ENCODE measurements at places on chromosomes 2 and 18.

DNA sequence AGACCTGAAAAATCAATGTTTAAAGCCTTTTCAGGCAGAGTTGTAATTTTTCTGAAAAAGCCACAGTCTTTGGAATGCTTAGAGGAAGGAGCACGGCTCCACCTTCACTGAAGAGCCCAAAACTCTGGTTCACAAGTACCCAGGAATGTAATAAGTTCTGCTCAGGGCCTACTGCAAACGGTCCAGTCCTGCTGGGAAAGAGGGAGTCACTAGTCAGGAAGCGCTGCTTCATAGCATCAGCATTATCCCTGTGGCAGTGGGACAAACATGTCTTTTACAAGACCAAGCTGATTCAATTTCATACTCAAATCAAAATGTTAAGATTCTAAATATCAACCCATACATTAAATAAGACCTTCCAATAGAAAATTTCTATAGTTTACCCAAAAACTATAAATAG is 152.9 kb upstream of the PGAP1 start:
- DNase-seq, result no peak

DNA sequence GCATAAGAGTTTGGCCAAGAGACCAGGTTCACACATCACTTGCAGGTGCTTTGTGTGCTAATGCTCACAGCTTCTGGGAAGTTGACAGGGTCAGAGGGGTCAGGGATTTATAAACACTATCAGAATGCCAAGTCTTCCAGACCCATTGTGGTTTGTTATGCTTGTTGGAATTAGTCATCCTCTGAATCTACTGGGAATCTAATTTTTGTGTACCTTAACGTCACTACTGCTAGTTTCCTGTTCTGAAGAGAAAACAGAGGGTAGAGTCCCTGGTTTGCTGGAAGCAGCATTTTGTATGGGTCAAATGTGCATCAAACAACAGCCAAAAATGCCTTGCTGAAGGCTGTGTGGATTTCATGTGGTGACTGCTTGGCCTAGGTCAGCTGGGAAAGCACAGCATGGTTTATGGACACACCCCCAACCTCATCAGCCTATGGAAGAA is 33.3 kb downstream of the ANTXR1 start:
- DNase-seq, result no peak

DNA sequence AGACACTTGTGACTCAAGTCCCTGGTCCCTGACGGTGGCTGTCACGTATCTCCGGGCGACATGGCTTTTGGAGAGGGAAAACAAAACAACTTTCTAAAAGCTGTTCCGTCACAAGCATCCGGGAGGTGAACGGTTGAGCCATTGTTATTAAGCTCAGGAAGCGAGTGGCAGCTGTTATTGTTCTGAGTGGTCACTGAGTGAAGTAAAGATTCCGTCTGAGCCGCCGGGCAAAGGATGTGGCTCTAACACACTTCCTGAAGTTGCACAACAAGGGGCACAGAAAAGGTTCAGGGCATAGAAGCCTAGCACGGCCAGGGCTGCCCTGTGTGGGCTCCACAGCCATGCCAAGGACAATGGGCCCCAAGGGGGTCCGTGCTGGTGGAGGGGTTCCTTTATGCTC is 24.3 kb downstream of the INPP5D start:
- DNase-seq, result no peak

DNA sequence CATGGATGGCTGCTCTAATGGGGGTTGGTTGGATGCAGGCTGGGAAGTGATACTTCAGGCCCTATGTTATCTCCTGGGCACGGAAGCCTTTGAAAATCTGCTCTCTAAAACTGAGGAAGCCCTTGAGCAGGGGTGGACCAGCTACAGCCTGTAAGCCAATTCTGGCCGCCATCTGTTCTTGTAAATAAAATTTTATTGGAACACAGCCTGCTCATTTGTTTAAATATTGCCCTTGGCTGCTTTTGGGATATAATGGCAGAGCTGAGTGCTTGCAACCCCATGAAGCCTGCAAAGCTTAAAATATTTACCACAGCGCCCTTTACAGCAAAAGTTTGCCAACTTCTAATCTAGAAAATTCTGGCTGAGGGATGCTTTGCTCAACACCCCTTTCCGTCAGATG is 11.9 kb upstream of the IGFBP2 start:
- no peak for DNase-seq

DNA sequence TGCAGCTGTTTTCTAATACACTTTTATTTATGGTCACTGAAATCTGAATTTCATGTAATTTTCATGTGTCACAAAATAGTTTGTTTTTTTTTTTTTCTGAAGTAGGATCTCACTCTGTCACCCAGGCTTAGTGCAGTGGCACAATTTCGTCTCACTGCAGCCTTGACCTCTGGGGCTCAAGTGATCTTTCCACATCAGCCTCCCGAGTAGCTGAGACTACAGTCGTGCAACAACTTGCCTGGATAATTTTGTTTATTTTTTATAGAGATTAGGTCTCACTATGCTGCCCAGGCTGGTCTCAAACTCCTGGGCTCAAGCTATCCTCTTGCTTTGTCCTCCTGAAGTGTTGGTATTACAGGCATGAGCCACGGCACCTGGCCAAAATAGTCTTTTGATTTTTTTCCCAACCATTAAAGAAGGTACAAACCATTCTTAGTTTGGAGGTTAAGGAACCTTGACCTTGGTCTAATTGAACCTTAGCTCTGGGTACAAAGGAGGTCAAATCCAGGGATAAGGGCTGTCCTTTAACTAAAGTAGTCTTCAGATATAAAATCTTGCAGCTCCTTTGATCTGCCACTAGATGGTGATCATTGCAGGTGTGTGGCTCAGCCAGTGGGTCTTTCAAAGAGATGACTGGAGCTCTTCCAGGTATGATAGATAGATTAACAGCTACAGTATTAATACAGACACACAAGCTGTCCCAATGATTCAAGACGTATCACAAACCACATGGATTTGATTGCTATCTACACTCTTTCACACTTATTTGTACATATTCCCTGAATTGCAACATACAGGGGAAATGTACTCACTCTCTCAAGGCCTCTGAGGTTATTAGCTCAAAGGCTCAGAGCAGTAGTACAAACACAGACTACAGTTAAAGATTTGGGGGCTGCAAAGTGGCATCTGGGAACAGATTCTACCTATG is 4.7 kb upstream of the KRCC1 start:
- DNase-seq, result no peak

DNA sequence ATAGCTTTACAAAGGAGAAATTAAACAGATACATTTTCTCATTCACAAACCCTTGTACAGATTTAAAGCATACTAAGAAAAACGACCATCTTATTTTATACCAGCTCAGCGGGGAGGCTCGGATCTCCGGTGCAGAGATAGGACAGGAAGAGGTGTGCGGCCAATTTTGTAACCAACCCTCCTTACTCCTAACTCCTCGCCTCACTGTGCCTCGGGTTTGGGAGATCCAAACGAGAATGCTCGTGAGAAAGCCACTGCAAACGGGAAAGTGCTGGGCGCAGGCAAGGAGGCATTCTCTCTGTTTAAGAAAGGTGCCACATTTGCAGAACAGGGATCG is 1.2 kb downstream of the KDSR start:
- no peak for DNase-seq

GRCh38 chr2:65691816-65692215 is 259.4 kb upstream of the SPRED2 start:
- no peak for DNase-seq

- DNase-seq, result no peak
These were observed 281.1 kb upstream of the RAB12 start for GRCh38 chr18:8328126-8328525.

GRCh38 chr18:58893388-58894099 is 28.9 kb downstream of the ZNF532 start:
- DNase-seq, result no peak

- DNase-seq, result no peak
These were observed 1302.3 kb upstream of the CHAC2 start for GRCh38 chr2:52465287-52465686.

DNA sequence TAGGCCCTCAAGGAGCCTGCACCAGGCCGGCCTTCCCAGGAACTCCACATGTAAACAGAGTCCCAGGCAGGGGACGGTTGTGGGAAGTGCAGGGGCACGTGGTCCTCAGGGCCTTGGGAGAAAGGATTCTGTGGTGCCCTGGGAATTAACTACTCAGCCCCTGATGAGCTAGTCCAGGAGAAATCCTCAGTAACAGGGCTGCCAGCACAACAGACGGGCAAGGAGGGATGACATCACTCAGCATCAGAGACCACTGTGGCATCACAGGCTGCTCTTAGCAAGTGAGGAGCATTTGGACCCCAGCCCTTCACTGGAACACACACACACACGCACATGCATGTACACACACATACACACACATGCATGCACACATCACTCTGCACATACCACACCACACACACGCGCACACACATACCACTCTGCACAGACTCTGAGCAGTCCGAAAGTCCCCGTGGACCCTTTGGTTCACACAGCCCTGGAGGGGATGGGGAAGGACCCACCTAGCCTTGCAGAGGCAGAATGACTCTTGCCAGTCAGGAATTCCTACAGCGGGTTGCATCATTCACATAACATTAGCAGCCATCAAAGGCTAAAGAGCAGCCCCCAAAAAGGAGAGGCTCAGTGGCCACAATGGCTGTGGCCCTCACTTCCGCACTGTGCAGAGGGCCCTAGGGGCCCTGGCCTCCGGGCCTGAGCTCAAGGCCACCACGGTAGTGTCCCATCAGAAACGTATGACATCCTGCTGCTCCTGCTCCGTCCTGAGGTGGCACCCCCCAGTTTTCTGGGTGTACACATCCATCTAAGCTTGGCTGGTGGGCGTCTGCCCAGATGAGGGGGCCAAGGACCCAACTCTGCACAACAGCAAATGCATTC is 1.9 kb upstream of the NMUR1 start:
- DNase-seq, result no peak

- no peak for DNase-seq
These were observed 254.8 kb downstream of the KCNS3 start for GRCh38 chr2:18133310-18133709.
